T-helper 17 cell (primary cell): ENCODE measurements at places on chromosomes 1 and 21.

GRCh38 chr1:165235777-165236291 lies 120.7 kb downstream of the LMX1A start:
- no peak for DNase-seq

DNA sequence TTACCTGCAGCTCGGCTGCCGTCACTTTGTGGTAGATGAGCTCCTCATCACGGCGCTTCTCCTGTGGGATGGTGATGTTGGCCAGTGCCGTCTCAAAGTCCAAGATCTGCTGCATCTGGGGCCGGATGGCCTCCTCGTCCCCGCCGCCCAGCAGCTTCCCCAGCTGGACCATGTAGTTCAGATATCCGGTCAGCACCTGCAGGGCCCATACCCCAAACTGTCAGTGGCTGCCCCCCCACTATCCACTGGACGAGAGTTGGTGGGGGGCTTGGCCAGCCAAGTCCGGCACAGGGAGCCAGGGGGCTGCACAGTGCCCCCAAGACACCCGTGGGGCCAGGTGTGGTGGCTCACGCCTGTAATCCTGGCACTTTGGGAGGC lies 34.3 kb downstream of the ECE1 start:
- DNase-seq = no peak

DNA sequence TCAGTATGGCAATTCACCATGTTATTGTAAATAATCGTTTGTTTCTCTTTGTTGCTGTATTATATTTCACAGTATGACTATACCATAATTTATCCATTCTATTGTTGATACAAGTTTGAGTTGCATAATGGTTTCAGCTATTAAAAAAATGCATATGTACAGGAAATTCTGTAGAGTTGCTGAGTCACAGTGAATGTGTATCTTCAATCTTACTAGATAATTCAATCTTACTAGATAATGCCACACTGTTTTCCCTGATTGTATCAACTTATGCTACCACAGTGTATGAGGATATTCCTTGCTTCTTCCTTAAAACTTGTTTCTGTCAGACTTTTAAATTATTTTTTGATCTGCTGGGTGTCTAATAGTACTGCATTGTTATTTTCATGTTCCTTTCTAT lies 3.5 kb upstream of the COA6 start:
- no peak for DNase-seq

DNA sequence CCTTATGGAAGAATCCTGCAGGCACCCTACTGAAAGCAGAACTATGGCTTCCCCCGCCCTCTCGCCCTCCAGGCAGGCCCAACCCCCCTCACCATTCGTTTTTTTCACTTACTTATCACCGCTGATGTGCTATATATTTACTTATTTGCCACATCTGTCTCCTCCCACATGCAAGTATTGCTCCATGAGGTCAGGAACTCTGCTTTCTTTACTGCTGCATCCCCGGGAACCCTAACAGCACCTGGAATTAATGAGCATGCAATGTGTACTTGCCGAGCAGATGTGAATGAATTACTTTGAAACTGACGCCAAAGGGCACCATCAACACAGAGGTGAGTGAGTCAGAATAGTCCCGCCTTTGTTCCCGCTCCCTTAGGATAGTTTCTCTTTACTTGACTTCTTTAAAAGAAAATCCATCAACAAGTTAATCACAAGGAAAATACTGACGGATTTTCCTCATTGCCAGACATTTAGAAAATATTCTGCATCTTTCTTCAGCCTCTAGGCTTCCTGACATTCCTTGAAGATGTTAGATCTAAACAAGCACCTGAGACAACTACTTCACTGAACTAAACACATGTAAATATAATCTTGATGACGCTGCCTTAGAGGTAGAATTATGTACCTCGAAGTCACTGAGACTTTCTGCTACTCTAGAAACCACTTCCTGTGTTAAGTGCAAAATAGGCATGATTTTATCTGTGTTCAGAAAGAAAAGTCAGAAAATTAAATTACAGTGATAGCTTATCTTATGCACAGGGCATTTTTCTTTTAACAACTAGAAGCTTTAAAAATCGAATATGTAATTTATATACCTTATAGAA lies 17.5 kb upstream of the RAB4A start:
- DNase-seq = no peak

DNA sequence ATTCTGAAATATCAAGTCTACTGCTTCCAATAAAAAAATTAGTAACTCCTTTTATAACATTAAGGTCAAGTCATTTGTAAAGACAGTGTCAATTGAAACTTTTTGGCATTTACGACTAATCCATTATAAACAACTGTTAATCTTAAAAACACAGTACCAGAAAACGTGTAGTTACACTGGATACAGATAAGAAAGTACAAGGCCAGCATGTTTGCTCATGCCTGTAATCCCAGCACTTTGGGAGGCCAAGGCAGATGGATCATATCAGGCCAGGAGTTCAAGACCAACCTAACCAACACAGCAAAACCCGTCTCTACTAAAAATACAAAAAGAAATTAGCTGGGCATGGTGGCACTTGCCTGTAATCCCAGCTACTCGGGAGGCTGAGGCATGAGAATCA lies 29.4 kb downstream of the DENND1B start:
- no peak for DNase-seq

DNA sequence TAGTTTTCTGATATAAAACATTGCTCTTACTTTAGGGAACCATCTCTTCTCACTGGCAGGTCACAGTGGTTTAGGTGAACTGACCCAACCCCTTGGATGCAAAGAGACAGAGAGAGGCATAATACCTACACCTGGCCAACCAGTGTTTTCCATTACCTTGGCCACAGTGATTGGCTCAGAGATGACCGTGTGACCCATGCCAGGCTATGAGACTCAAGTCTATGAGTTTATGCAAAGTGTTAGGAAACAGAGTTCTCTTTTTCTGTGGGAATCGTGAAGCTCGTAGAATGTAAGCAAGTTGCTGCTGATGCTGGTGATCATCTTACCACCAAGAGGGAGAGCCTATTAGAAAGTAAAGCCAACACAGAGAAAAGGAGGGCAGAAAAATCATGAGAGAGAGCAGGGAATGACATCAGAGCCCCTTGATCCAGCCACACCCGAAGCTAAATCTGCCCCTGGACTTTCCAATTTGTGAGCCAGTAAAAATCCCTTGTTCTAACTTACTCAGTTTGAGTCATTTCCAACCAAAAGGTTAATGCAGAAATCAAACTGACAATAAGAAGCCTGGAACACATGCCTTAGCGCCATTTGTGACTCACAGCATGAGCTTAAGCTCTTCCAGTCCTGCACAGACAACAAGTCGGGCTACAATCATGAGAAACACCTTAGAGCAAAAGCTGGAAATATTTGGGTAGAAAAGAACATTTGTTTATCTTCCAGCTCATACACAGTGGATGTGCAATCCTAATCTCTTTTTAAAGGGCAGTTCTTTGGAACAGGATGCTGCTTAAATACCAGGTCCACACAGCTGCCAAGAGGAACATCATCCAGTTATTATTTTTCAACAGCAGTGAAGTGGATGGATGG lies 81.3 kb upstream of the KAZN start:
- DNase-seq = no peak

GRCh38 chr1:16286122-16286521 lies 49.1 kb upstream of the CPLANE2 start:
- no peak for DNase-seq

GRCh38 chr21:29718081-29718815 lies 221.5 kb downstream of the GRIK1 start:
- no peak for DNase-seq

GRCh38 chr1:41783189-41783639 lies 135.5 kb downstream of the HIVEP3 start:
- no peak for DNase-seq

GRCh38 chr1:201142011-201142848 lies 12.0 kb downstream of the TMEM9 start:
- no peak for DNase-seq

DNA sequence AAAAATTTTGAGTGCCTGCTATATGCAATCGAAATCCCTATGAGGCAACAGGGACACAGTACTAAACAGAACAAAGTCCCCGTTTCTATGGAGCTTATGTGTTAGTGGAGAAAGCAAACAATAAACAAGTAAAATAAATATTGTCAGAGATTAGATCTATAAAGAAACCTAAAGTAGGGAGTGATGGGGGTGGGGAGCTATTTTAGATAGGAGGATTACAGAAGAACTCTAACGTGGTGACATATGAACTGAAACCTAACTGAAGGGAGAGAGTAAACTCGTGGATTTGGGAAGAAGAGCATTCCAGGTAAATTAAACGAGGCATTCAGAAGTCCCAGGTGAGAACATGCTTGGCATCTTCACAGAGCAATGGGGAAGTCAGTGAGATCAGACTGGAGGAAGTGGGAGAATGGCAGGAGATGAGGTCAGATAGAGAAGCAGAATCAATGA lies 154.5 kb downstream of the DENND1B start:
- no peak for DNase-seq
